ENCODE measurements at places on chromosomes 1 and 21.

GRCh38 chr1:16927256-16927655 is 5.5 kb downstream of the CROCC start:
- DNase-seq = no peak

- DNase-seq = no peak
Observed at GRCh38 chr21:15062606-15062965, 2.2 kb downstream of the NRIP1 start.

- DNase-seq = no peak
Observed at GRCh38 chr1:153386500-153386901, 4.4 kb downstream of the S100A8 start.

GRCh38 chr1:222620566-222620965 is 2.7 kb downstream of the MIA3 start:
- no peak for DNase-seq

DNA sequence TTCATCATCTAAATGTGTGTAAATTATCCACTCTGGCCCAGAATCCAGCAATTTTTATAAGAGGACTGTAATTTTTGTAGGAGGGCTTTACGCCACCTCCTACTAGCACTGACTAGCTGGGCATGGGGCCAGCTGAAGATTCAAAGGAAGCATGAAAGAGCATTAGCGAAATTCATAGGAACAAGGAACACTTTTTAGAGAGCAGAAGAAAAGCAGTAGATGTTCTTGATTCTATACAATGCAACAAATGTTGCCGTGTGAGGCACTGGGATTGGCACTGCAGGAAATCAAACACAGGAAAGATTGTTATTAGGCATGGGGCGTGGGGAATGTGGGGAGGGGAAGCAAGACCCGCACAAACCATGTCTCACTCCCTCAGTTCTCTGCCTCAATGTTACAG is 58.4 kb upstream of the PARP1 start:
- DNase-seq = no peak
